Glutamatergic neuron (in vitro differentiated cells): ENCODE measurements at places on chromosomes 7 and 10. TPM values are rescaled to one million over a fixed set of nuclear protein-coding genes. Genes with fewer than 3 reads are reported as not detected.
A peak's percentile ranks its signal among the peaks of the same experiment; 100 is the strongest.

GRCh38 chr7:74499835-74500388, 46.2 kb downstream of the GTF2IRD1 start:
- DNase-seq: no peak
- no peaks in the 10 kb centered on the region for H3K4me1 ChIP-seq
- peaks cover 2% of the 10 kb centered on the region for H3K27me3 ChIP-seq

GRCh38 chr7:118844748-118845147, 620.2 kb downstream of the ANKRD7 start:
- no peak overlapping the region for H3K27ac ChIP-seq
- no peaks in the 10 kb centered on the region for H3K4me1 ChIP-seq
- no peaks in the 10 kb centered on the region for H3K36me3 ChIP-seq

DNA sequence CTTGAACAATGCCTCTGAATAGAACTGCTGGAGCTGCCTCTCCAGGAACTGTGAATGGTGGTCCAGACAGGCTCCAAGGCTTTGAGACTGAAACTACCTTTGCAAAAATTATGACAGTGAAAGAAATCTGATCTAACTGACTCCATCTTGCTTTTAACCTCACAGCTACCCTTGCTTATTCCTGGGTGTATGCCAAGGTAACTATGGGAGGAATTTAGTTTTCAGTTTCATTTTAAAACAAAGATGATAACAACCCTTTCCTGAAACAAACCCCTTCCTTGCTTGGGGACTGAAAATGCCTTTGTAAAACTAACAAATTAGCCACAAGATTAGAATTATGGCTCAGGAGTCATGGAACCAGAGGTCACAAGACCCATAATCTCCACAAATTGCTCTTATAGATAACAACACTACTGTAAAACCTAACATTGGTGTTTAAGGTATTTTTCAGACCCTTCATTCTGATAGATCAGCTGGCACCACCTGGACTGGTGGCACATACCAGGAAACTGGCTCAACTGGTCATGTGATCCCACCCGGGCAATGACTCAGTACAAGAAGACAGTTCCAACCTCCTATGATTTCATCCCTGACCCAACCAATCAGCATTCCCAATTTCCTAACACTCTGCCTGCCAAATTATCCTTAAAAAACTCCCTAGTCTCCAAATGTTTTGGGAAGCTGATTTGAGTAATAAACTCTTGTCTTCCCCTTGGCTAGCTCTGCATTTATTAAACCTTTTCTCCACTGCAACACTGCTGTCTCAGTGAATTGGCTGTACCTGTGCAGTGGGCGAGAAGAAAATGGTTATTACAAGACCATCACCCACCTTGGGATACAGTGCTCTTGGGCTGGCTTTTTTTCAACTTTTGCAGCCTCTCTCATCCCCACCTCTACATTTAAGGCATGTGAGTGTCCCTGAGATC, 608.1 kb downstream of the TYW1 start:
- H3K4me1 ChIP-seq: peaks cover 22% of the 10 kb centered on the region
- H3K27ac ChIP-seq: no peak overlapping the region
- H3K36me3 ChIP-seq: peaks cover 9% of the 10 kb centered on the region
- no peak overlapping the region for H3K4me3 ChIP-seq

Gene AMPH
- total RNA-seq: 9.4 TPM

Gene PTF1A
- not detected for total RNA-seq

DNA sequence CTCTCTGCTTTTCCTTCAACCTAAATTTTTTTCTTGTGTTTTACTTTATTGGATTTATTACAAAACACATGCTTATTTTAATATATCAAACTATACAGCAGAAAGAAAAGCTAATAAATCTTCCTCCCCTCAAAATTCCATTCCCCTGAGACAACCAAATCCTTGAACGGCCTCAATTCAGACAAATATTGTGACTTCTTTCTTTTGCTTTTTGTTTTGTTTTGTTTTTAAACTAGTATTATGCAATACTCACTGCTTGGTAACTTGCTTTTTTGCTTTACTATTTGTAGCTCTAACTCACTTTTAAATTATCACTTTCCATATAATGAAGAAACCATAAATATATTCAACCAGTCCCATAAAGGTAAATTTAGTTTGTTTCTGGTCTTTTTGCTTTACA, 59.4 kb upstream of the CDK1 start:
- H3K4me1 ChIP-seq: no peaks in the 10 kb centered on the region
- H3K36me3 ChIP-seq: no peaks in the 10 kb centered on the region
- H3K4me3 ChIP-seq: no peak overlapping the region
- H3K27me3 ChIP-seq: no peaks in the 10 kb centered on the region
- H3K27ac ChIP-seq: no peak overlapping the region
- no peak for DNase-seq

GRCh38 chr7:35680403-35681013, 14.4 kb downstream of the HERPUD2 start:
- H3K27ac ChIP-seq: no peak overlapping the region
- peaks cover 2% of the 10 kb centered on the region for H3K4me1 ChIP-seq
- DNase-seq: no peak
- no peaks in the 10 kb centered on the region for H3K27me3 ChIP-seq
- no peak overlapping the region for H3K4me3 ChIP-seq
- H3K36me3 ChIP-seq: peaks cover 8% of the 10 kb centered on the region

DNA sequence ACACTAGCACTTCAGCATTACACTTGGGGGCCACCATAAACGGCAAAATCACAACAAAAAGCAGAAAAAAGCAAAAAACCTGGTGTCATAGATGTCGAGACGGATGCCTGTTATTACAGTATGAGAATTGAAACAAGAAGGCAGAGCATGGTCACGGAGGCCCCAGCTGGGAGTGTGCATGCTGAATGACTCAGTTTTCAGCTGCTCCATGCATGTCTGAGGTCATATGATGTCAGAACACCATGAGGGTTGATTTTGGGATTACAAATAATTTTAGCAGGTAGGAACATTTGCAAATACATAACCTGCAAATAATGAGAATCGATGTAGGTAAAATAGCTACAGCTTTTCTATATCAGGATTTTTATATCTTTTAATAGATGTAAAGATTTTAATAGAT, 19.1 kb downstream of the ZMYND11 start:
- no peak for DNase-seq
- peaks cover 4% of the 10 kb centered on the region for H3K4me1 ChIP-seq
- peak overlapping the region; percentile 1 for H3K27ac ChIP-seq
- no peak overlapping the region for H3K4me3 ChIP-seq

- DNase-seq: no peak
- H3K36me3 ChIP-seq: peaks cover 5% of the 10 kb centered on the region
- no peak overlapping the region for H3K27ac ChIP-seq
- H3K4me1 ChIP-seq: peaks cover 9% of the 10 kb centered on the region
- peaks cover 3% of the 10 kb centered on the region for H3K27me3 ChIP-seq
These were observed 19.1 kb upstream of the OPALIN start for GRCh38 chr10:96377816-96378294.

- DNase-seq: no peak
- no peaks in the 10 kb centered on the region for H3K4me1 ChIP-seq
- no peaks in the 10 kb centered on the region for H3K36me3 ChIP-seq
- peaks cover 3% of the 10 kb centered on the region for H3K27me3 ChIP-seq
These were observed 9.3 kb upstream of the AKR1D1 start for GRCh38 chr7:138066954-138067394.

DNA sequence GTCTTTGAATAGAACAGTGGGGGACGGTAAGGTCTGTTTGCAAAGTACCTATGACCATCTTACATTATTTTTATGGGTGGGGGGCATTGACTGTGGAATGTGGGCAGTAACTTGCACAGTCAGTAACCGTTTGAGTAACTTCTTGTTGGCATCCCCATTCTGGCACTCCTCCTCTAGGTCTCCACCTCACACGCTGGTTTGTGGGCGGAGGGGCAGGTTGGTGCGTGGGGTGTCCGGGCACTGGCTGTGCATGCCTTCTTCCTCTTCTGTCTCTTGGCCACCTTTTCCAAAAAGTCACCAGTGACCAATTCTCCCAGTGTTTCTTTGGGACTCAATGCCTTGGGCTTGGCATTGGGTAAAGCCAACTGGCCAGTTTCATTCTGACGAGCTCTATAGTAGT, 43.6 kb downstream of the DNAJB6 start:
- DNase-seq: no peak
- peaks cover 2% of the 10 kb centered on the region for H3K27me3 ChIP-seq
- no peak overlapping the region for H3K27ac ChIP-seq
- no peaks in the 10 kb centered on the region for H3K36me3 ChIP-seq

- H3K27me3 ChIP-seq: peaks cover 11% of the 10 kb centered on the region
- H3K36me3 ChIP-seq: peaks cover 26% of the 10 kb centered on the region
- H3K27ac ChIP-seq: no peak overlapping the region
- peaks cover under 1% of the 10 kb centered on the region for H3K4me1 ChIP-seq
- no peak overlapping the region for H3K4me3 ChIP-seq
- no peak for DNase-seq
These were observed 125.4 kb upstream of the PPP2R2D start for GRCh38 chr10:131775433-131775832.

GRCh38 chr10:20616918-20617810, 279.9 kb downstream of the NEBL start:
- no peak for DNase-seq
- no peaks in the 10 kb centered on the region for H3K36me3 ChIP-seq
- no peaks in the 10 kb centered on the region for H3K4me1 ChIP-seq
- H3K27ac ChIP-seq: no peak overlapping the region
- no peaks in the 10 kb centered on the region for H3K27me3 ChIP-seq

Gene KDM7A
- total RNA-seq: 25.4 TPM

- no peak for DNase-seq
- no peaks in the 10 kb centered on the region for H3K27me3 ChIP-seq
- no peak overlapping the region for H3K4me3 ChIP-seq
- no peaks in the 10 kb centered on the region for H3K36me3 ChIP-seq
- H3K4me1 ChIP-seq: no peaks in the 10 kb centered on the region
These were observed 153.3 kb downstream of the AVL9 start for GRCh38 chr7:32648408-32649156.

Gene GRK5
- 77.6 TPM for total RNA-seq

Gene WEE2
- not detected for total RNA-seq

- no peak overlapping the region for H3K27ac ChIP-seq
- H3K4me3 ChIP-seq: no peak overlapping the region
- H3K4me1 ChIP-seq: no peaks in the 10 kb centered on the region
These were observed 349.7 kb downstream of the PTEN start for GRCh38 chr10:88213065-88213605.

DNA sequence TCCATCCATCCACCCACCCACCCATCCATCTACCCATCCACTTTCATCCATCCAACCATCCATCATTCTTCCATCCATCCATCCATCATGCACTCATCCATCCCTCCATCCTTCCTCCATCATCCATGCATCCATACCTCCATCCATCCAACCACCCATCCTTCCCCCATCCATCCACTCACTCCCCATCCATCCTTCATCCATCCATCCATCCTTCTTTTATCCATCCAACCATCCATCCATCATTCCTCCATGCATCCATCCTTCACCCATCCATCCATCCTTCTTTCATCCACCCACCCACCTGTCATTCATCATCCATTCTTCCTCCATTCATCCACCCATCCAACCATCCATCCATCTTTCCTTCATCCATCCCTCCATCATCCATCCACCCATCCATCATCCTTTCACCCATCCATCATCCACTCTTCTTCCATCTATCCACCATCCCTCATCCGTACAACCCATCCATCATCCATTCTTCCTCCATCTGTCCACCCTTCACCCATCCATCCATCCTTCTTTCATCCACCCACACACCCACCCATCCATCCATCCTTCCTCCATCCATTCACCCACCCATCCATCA, 428.2 kb downstream of the DNAJB6 start:
- peaks cover 10% of the 10 kb centered on the region for H3K4me1 ChIP-seq
- no peak overlapping the region for H3K4me3 ChIP-seq
- peaks cover 7% of the 10 kb centered on the region for H3K27me3 ChIP-seq

- H3K27ac ChIP-seq: no peak overlapping the region
- no peak for DNase-seq
- no peak overlapping the region for H3K4me3 ChIP-seq
- H3K4me1 ChIP-seq: no peaks in the 10 kb centered on the region
These were observed 41.9 kb downstream of the TCF7L2 start for GRCh38 chr10:112991888-112992491.

GRCh38 chr10:96439725-96440124, 74.0 kb downstream of the TLL2 start:
- H3K4me1 ChIP-seq: no peaks in the 10 kb centered on the region
- H3K4me3 ChIP-seq: no peak overlapping the region
- peaks cover 5% of the 10 kb centered on the region for H3K36me3 ChIP-seq
- H3K27me3 ChIP-seq: no peaks in the 10 kb centered on the region
- DNase-seq: no peak

Gene NPFFR1
- total RNA-seq: not detected

Gene DNMBP
- total RNA-seq: 9.5 TPM

- H3K27me3 ChIP-seq: peaks cover 12% of the 10 kb centered on the region
- peaks cover 8% of the 10 kb centered on the region for H3K36me3 ChIP-seq
- no peak for DNase-seq
These were observed 58.4 kb downstream of the TACR2 start for GRCh38 chr10:69358148-69358795.

DNA sequence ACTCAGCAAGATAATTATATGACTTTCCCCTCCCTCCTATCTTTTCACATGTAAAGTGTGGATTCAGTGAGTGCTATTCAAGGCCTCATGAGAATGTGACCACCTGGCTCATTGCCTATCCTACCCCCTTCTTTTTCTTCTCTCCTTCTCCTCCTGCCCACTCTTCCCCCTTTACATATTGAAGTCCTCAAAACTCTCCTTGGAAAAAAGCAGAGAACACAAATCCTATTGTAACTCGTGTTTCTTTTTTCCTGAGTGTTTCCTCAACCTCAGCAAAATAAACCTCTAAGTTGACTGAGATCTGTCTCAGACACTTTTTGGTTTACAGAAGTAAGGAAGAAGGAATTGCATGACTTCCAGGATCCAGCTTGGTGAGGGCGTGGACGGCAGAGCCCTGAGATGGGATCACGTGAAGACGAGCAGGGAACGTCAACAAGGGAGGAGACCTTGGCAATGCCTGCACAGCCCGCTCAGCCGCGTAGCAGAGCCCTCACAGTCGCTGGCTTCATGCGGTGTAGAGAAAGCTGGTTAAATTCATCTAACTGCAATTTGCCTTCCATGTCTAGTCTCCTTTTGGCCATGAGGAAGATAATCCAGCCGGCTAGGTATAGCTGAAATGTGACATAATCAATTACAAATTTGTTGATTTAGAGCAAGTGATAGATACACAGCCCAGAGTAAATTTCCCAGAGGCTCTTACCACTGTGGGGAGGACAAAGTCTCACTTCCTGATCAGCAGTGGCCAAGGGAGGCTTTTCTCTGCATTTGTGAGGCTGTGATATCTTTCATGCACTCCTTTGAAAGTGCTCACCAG, 75.7 kb downstream of the LYZL2 start:
- peaks cover 9% of the 10 kb centered on the region for H3K4me1 ChIP-seq
- peak overlapping the region; percentile 21 for H3K4me3 ChIP-seq
- DNase-seq: peak; percentile 49
- H3K27ac ChIP-seq: peak overlapping the region; percentile 19
- no peaks in the 10 kb centered on the region for H3K27me3 ChIP-seq
- no peaks in the 10 kb centered on the region for H3K36me3 ChIP-seq

DNA sequence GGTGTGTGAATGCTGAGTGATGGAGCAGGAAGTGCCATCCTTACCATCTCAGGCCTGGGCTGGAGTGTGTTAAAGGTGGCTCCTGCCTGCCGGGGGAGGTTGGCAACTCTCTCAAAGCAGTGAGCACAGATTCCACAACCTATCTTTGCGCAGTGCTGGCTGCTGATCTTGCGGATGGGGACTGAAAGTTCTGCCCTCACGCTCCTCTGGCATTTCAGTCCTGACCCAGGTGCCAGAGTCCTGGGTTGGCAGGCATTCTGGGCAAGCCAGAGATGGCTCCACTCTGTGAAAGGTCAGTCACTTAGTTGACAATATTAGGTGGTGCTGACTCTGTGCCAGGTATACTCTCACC, 315.5 kb downstream of the RPS24 start:
- peaks cover 2% of the 10 kb centered on the region for H3K27me3 ChIP-seq
- DNase-seq: peak; percentile 6
- H3K27ac ChIP-seq: no peak overlapping the region
- H3K4me1 ChIP-seq: no peaks in the 10 kb centered on the region

Gene MLXIPL
- total RNA-seq: 0.86 TPM

Gene HMX3
- not detected for total RNA-seq
